ENCODE measurements at places on chromosomes 6 and 20. TPM values are rescaled to one million over a fixed set of nuclear protein-coding genes. Genes with fewer than 3 reads are reported as not detected.

Gene KATNA1
- total RNA-seq: 16.1 TPM

Gene PRR18
- total RNA-seq: 0.39 TPM

GRCh38 chr6:157021344-157021992 lies 244.3 kb downstream of the ARID1B start:
- DNase-seq: peak; percentile 92
- H3K36me3 ChIP-seq: peaks cover 8% of the 10 kb centered on the region
- H3K4me3 ChIP-seq: peak overlapping the region; percentile 93
- no peaks in the 10 kb centered on the region for H3K27me3 ChIP-seq
- peaks cover 53% of the 10 kb centered on the region for H3K4me1 ChIP-seq
- H3K27ac ChIP-seq: peak overlapping the region; percentile 100

DNA sequence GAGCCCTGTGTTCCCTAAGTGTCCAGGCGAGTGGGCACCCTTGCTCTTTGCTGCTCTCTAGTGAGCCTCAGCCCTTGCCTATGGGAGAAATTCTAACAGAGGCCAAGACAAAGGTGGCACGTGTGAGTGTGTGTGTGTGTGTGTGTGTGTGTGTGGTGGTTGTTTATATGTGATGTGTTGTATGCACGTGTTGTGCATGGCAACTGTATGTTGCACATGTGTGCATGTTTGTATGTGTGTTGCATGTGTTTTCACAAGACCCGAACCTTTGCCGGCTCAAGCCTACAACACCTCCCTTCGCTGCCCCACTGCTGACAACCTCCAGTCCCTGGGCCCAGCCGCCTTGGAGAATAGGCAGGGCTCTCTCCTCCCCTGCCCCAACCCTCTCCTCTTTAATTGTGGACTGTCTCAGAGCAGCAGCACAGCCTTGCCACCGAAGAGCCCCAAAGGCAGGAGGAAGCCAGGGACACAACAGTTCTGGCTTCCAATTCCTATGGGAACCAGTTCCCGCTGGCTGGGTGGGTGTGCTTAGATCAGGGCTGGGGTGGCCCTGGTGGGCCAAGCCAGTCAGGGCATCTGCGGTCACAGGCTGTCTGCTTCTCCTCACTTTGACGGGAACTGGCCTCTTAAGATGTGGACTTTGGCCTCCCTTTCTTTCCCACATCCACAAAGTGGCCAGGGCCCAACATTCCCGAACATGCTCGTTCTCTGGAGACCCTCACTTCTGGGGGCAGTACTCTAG lies 2.7 kb downstream of the KCNK16 start:
- no peak overlapping the region for H3K4me3 ChIP-seq
- peaks cover 2% of the 10 kb centered on the region for H3K4me1 ChIP-seq
- H3K27ac ChIP-seq: no peak overlapping the region
- H3K27me3 ChIP-seq: peaks cover 40% of the 10 kb centered on the region
- no peaks in the 10 kb centered on the region for H3K36me3 ChIP-seq
- no peak for DNase-seq

Measured in WTC11 (cell line).